Central memory CD4-positive, alpha-beta T cell (primary cell): ENCODE measurements at places on chromosomes 1 and 21.

DNA sequence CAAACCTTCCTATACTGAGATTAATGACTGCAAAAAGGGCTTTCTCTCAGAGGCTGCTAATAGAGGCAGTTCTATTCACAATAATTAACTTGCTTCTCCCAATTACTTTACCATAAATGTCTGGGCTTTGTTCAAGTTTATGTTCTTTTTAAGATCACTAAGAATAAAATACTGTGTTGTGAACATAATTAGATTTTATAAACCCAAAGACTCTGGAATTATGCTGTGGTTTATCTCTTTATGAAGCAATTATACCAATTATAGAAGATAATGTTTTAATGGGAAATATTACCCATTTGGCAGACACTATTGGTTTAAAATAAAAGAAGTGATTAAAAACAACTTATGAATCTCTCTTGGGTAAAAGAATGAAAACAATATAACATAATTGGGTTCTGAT lies 43.5 kb upstream of the IL12RB2 start:
- no peak for DNase-seq

DNA sequence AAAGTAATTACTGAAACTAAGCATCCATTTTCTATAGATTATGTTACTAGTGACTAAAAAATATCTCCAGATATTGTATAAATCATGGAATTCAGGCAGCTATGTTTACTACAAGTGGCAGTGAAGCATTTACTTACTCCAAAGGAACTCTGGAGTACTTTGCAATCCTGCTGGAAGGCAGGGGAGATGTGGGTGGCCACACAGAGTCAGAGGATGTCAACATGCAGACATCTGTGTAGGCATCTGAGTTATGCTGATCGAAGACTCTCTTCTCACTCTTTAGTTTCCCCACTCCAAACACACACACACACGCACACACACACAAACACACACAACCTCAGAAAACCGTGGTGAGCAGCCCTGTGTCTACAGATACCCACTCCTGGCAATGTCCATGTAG lies 112.9 kb downstream of the ST6GALNAC3 start:
- DNase-seq, result no peak

GRCh38 chr1:176196728-176197127 lies 10.4 kb downstream of the COP1 start:
- no peak for DNase-seq

DNA sequence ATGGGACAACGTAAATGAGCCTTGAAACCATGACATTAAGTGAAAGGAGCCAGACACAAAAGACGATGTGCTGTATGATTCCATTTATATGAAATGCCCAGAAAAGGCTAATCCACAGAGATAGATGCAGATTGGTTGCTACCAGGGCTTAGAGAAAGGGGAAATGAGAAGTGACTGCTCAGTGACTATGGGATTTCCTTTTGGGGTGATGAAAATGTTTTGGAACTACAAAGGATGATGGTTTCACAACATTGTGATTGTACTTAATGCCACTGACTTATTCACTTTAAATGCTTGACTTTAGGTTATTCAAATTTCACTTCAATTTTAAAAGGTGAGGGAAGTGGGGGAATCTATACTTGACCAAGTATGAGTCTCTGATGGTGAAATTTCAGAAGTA lies 414.3 kb downstream of the SETD4 start:
- no peak for DNase-seq

GRCh38 chr1:25500694-25501093 lies 42.7 kb upstream of the LDLRAP1 start:
- no peak for DNase-seq

DNA sequence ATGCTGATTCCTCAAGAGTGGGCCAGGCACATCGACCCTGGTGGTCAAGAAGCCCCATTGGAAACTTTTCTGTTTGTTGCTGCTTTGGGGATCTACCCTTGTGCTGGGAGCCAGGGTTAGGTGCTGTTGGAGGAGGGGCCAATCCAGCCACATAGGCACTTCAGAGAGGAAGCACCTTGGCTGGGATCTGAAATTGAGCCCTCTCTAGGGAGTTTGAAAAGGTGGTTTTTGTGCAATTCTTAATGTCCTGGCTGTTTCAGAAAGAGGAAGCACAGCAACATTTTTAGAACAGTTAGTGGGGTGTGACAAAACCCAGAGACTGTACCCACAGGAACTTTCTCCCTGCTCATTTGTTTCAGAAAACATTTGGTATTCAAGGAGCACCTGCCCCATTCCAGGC lies 17.2 kb upstream of the BEND5 start:
- DNase-seq, result no peak

GRCh38 chr1:111474106-111474505 lies 322 bp downstream of the C1orf162 start:
- no peak for DNase-seq

DNA sequence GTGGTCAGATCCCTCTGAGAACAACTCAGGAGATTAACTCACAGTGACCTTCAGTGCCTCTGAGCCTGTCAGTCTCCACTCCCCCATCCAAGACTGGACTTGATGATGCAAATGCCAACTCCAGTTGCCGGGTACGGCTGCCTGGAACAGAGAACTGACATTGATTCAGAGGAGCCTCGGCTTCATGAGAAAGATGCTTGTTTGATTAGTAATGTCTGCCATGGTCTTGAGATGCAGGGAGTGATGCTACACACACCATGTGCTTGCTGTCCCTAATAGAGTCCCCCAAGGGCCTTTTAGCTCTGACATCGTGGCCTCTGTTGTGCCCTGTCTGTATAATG lies 51.8 kb upstream of the LRP8 start:
- no peak for DNase-seq
